ENCODE measurements at places on chromosomes 6 and 20.

- DNase-seq, result no peak
Observed at GRCh38 chr20:47370850-47371782, 14.6 kb upstream of the ZMYND8 start.

- DNase-seq, result no peak
Observed at GRCh38 chr6:50706575-50706974, 6.8 kb upstream of the TFAP2D start.

GRCh38 chr20:2172305-2173175 is 70.9 kb downstream of the STK35 start:
- DNase-seq, result peak; percentile 83

DNA sequence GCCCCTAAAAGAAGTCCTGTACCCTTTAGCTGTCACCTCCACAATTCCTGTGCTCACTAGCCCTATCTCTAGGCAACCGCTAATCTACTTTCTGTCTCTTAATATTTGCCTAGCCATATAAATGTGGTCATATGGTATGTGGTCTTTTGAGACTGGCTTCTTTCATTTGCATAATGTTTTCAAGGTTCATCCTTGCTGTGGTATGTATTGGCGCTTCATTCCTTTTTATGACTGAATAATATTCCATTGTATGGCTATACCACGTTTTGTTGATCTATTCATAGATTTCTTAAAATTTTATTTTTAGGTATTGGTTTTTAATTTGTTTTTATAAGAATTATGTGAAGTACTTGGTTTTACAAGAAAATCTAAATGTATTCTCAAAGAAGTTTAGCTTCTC is 70.0 kb downstream of the MAP3K4 start:
- DNase-seq, result no peak

DNA sequence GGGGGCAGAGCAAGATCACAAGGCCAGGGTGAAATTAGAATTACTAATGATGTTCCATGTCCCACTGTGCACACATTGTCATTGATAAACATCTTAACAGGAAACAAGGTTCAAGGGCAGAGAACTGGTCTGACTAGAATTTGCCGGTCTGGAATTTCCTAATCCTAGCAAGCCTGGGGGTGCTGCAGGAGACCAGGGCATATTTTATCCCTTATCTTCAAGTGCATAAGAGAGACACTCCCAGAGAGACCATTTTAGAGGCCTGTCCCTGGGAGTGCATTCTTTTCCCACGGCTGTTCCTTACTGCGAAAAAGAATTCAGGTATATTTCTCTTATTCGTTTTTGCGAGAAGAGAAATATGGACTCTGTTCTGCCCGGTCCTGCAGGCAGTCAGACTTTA is 41.5 kb downstream of the CD83 start:
- DNase-seq, result no peak

DNA sequence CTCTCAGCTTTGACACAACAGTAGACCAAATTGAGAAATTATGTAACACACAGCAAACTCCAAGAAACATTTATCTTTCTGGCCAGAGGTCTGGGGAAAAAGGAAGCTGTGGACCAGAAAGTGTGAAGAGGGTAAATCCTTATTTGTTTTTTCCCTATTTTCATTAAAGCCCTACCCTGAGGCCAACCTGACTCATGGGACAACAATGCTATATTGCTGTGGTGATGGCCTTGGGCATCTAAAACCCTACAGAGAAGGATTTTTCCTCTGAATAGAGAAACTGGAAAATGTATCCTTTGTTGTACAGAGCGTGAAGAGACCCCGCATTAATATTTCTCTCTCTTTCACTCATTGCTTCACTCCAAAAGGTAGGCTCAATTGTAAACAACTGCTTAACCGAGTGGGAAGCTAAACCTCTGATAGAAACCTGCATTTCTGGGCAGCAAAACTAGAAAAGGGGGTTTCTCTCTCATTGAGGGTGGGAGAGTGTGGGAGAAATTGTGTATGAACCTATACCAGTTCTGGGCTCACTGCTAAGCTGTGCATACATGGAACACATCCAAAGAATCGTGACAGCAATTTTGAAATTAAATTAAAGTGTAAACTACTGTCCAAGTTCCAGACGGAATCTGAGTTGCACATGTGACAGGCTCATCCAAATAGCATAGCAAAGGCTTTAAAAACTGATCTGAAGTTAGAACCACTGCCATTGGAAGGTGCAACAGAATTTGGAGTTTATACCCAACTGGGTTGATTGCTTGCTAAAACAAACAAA is 175.5 kb downstream of the CLVS2 start:
- no peak for DNase-seq

GRCh38 chr20:24589815-24590177 is 120.4 kb downstream of the SYNDIG1 start:
- peak; percentile 16 for DNase-seq

DNA sequence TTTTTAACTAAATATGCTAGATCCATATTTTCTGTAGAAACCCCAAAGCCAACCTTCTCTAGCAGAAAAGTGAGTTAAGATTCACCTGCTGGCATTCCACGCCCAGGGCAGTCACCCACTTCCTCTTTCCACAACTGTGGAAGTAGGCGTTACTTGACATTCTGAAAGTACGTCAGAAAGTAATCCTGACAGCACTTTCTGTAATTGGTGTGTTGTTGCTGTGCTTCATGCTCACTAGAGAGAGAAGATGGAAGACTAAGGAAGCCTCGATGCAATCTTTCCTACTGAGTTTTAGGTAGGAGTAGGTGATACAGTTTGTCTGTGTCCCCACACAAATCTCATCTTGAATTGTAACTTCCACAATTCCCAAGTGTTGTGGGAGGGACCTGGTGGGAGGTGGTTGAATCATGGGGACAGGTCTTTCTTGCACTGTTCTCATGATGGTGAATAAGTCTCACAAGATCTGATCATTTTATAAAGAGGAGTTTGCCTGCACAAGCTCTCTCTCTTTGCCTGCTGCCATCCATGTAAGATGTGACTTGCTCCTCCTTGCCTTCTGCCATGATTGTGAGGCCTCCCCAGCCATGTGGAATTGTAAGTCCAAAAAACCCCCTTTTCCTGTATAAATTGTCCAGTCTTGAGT is 101.1 kb downstream of the MAP3K7 start:
- DNase-seq, result no peak

DNA sequence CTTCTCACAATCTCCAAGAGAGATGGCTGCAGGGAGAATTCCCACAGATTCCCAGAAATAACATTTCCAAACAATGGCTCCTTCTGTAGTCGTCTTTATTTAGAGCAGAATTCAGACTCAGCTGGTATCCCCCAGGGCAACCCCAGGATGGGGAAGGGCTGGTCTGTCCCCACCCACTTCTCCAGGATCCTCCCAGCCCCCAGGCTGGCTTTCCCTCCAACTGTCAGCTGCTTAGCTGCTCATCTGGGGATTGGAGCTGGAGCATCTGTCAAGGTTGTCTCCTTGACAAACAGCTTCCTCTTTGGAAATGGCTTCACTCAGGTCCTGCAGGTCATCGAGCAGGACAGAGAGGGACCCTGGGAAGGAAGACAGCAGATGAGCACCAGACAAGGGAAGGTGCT is 3.5 kb upstream of the PSORS1C2 start:
- DNase-seq, result no peak

- no peak for DNase-seq
Observed at GRCh38 chr6:82372656-82373055, 9.0 kb downstream of the TPBG start.

DNA sequence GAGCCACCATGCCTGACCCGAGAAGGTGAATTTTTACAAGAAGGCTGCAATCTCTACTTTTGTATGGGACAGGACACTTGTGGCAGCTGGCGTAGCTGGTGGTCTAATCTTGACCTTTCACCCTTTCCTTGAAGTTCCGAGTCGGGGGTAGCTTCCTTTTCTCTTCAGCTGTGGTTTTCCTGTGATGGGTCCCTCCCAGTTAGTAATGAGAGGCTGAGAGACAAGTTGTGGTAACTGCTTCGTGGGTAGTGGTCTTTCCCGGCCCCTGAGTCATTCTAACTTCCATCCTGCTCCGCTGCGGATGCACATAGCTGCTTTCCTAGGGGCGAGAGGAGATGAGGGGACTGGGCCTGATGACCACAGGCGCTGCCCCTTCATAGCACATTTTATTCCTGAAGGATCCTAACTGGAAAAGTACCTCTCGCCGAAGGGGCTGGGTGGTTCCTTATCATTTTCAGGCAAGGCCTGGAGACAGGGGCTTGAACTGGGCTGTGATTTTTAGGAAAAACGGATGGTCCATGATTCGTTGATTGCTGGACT is 3.1 kb downstream of the SYNJ2 start:
- no peak for DNase-seq

DNA sequence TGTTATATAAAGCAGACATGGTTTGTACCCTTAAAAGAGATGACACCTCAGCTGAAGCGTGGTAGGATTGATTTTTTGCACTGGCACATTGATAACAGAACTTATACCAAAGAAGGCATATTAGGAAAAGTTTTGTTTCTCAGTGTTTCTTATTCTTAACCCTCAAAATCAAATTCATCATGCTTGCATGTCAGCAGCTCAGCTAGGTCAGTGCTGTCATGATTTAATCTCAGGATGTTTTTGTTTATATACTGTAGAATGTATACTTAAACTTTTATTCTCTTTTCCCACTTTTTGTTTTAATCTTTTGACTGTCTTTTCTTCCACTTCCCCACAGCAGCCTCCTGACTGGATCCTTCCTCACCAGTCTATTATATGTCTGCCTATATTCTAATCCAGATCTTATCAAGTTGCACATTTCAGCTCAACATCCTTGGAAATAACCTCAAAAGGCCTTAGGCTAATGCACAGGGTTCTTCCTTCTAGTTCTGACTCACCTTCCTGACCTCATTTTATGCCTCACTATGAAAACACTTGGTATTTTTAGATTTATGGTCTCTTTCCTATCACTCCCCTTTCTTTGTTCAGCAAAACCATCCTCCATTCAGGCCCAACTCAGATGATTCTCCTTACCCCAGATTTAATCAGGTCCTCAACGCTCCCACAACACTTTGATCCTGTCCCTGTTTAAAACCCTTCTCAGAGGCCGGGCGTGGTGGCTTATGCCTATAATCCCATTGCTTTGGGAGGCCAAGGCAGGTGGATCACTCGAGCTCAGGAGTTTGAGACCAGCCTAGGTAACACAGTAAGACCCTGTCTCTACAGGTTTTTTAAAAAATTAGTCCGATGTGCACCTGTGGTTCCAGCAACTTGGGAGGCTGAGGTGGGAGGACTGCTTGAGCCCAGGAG is 7.2 kb downstream of the HEBP2 start:
- no peak for DNase-seq

- DNase-seq, result no peak
Observed at GRCh38 chr6:131225127-131225526, 89.9 kb downstream of the AKAP7 start.

GRCh38 chr6:26045065-26045927 is 41.9 kb upstream of the HFE start:
- peak; percentile 81 for DNase-seq

DNA sequence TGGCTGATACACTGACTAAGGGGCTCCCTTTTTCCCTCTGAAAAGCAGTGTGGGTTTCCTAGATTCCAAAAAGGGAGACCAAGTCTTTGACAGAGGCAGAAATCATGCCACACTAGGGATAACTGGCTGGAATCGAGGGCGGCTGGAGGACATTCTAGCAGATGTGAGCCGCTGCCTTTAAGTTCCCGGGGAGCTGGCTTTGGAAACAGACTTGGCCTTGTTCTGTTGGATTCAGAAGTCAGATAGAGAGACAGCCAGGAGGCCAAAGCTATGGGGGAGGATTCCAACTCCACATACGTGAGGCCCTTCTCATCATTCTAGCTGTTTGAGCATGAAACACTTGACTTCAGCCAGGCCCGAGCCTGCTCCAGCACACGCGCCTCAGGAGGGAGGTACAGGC is 109.9 kb upstream of the FOXC1 start:
- DNase-seq, result no peak

DNA sequence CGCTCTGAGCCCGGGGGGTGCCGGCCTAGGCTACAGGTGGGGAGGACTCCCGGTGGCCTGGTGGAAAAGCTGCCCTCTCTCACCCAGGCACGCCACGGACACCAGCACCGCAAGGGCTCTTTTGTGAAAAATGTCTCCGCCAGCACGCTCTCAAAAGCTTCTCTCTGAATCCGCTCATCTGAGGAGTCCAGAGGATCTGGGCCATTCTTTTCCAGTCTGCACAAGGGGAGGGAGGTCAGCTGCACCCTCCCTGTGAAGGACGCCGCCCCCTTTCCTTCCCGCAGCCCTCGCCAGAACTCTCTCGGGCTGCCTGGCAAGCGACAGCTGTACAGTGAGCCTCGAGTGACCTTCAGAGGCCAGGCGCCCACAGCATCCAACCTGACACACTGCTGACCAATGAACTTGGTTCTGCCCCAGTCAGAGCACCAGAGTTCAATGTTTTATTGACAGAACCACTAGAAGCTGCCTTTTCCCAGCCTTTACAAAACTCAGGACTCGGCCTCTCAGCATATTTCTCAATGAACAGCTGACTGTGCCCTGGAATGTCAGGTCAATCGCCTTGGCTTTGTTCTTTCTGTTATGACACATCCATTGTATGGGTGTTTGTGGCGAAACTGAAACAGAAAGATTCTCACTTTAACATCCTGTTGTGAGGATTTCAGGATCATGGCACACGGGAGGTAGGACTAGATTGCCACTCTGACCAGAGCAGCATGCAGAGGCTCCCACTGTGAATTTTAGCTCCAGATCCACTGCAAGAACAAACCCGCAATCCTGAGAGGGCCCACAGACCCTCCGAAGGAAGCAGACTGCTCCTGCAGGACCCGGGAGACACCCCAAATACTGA is 26.7 kb downstream of the SERPINB9 start:
- DNase-seq, result peak; percentile 84

DNA sequence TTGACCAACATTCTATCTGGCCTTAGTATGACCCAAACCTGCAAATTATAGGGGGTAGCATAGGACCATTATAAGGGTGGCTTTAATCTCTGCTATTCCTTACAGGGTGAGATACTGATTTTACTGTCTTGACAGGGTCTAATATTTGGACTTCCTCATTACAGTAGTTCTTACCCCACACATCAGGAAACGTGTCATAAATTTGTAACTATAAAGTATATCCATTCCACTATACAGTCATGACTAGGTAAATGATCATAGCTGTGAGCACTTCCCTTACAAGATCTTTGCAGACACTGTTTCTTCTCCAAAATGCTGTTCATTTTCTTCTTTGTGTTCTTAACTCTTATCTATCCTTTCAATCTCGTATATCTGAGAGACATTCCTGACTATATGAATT is 518.7 kb upstream of the RNF217 start:
- no peak for DNase-seq

DNA sequence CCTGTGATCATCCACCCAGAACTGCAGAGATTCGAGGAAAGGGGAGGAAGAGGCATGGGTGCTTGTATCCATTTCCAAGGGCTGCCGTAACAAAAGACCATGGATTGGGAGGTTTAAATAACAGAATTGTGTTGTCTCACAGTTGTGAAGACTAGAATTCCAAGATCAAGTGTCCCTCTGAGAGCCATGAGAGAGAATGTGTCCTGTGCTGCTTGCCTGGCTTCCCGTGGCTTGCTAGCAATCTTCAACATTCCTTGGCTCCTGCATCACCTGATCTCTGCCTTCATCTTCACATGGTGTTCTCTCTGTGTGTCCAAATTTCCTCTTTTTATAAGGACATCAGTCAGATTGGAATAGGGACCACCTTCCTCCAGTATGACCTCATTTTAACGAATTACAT is 69.8 kb downstream of the CDC40 start:
- no peak for DNase-seq

GRCh38 chr6:65627015-65627414 is 80.0 kb downstream of the EYS start:
- DNase-seq, result no peak
